ENCODE measurements at places on chromosomes 12 and 14. TPM values are rescaled to one million over a fixed set of nuclear protein-coding genes. Genes with fewer than 3 reads are reported as not detected.

DNA sequence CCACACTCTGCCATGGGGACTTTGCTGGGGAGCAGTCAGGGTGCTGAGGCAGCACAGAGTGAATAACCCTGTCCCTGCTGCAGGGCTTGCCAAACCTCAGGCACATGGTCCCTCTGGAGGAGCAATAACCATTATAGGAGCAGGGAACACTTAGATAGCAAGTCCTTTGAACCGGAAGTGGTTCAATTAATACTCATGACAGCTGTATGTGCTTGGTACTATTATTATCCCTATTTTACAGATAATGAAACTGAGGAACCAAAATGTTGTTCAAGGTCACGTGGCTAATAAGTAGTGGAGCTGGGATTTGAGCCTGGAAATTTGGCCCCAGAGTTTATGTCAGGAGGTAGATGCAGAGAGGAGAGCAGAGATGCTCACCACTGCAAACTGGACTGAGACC, 49.0 kb downstream of the RFX4 start:
- DNase-seq: no peak

Gene MFAP5
- not detected for total RNA-seq

DNA sequence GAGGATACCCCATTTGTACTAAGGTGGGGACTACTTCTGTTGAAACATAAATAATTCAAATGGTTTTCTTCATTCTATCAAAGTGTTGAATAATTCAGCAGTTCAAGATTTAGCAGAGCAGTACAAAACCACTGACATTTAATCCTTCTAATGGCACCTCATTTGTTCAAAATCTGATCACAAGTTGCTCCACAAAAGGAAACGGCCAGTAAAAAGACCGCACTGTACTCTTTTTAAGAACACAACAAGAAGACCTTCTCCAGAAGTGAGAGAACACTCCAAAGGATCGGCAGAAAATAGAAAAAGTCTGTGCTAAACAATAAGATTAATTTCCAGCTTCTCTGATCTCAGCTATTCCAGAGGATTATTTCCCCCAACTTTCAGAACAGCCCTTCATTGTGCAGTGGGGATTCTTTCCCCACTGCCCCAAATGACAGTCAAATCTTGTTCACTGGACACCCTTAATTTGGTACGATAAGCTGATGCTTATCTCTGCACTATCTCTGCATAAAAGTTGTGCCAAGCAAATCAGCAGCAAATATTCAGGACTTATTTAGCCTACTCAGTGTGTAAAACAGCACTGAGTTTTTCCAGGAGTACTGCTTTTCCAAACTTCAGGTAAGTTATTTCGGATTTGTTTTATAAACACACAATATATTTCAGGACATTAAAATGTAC, 5.2 kb downstream of the MPHOSPH9 start:
- no peak for DNase-seq

Gene SERPINA6
- not detected for total RNA-seq

GRCh38 chr14:63296060-63296563, 22.6 kb downstream of the GPHB5 start:
- no peak for DNase-seq

GRCh38 chr14:24839617-24840203, 205.7 kb upstream of the GZMB start:
- DNase-seq: no peak

GRCh38 chr12:27382171-27382795, 49.6 kb downstream of the BMAL2 start:
- DNase-seq: no peak

Gene NRIP2
- not detected for total RNA-seq

All from glutamatergic neuron (in vitro differentiated cells).